ENCODE measurements at places on chromosomes 4 and X.

- DNase-seq, result no peak
These were observed 187.7 kb upstream of the GATB start for GRCh38 chr4:151948351-151949016.

- DNase-seq, result no peak
These were observed 163.3 kb upstream of the SPRY1 start for GRCh38 chr4:123233136-123233768.

DNA sequence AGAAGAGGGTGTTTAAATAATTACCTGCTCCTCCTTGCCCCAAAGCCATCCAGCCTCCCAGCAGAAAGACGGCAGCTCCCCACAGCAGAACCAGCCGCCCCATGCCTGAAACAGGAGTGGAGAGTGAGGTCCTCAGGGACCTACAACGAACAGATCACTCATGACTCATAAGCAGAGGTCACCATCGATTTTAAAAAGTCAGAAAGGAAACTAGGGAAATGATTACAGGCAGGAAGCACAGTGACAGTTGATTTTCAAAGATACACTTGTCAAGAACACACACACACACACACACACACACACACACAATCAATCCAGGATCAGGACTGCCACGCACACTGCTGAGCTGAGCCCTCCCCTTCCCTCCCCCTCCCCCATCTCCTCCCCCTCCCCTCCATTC lies at the start of gene CRLF2:
CRLF2 (minus strand) TSS at position 118 of the 400 bp plus-strand sequence; CDS start at position 103, 15 bp downstream.
- DNase-seq, result no peak

GRCh38 chr4:55949482-55949802 lies 697 bp downstream of the CEP135 start:
- DNase-seq, result no peak

DNA sequence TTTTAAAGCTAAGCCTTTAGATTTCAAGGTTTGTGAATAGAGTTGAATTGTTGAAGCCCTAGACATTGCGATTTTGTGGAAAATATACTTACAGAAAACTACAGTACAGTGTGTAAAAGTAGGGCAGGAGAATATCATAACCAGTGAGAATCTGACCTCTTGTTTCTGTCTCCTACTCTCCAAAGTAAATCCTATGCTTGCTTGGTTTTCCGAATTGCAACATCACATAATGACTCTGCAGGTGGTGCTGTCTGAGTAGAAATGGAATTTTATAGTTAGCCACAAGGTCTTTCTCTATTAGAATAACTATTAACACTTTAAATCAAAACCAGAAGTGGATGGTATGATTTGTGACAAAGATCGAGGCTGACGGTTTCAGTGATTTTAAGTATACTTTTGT lies 505.6 kb downstream of the RAPGEF2 start:
- no peak for DNase-seq

DNA sequence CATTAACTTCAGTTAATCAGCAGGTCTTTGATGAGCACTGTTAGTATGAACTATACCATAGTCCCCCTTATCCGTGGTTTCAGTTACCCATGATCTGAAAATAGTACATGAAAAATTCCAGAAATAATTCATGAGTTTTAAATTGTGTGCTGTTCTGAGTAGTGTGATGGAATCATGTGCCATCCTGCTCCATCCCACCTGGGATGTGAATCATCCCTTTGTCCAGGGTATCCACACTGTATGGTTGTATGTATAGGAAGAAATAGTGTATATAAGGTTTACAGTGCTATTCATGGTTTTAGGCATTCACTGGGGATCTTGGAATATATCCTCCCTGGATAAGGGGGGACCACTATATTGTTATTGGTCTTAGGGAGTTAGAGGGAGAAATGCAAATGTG lies 24.5 kb downstream of the ARHGAP10 start:
- DNase-seq, result no peak

GRCh38 chr4:55466001-55466400 lies 70.2 kb downstream of the TMEM165 start:
- no peak for DNase-seq

DNA sequence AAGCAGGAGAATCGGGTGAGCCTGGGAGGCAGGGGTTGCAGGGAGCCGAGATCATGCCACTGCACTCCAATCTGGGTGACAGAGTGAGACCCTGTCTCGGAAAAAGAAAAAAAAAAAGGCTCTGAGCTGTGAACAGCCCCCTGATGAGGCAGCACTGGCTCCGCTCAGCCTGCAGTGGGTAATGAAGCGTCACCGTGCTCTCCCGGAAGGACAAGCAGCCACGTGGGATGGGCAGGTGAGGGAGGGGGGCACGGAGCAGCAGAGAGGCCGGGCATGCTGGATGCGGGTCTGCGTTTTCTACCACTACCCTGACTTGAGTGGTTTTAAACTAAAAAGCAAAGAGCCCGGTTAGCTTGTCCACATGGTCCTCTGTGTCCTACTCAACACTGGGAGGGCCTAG lies 15.5 kb downstream of the TACC3 start:
- no peak for DNase-seq
